ENCODE measurements at places on chromosomes 5 and 9. TPM values are rescaled to one million over a fixed set of nuclear protein-coding genes. Genes with fewer than 3 reads are reported as not detected.
A peak's percentile ranks its signal among the peaks of the same experiment; 100 is the strongest.

SPATA6L gene
- 0.44 TPM for total RNA-seq

KIF12 gene
- not detected for total RNA-seq

GRCh38 chr5:560792-561166 is 36.5 kb upstream of the SLC9A3 start:
- no peak for DNase-seq

- peak; percentile 44 for DNase-seq
Observed at GRCh38 chr5:95284572-95285408, at the start of gene MCTP1. Gene MCTP1, minus strand, starts transcription at chr5:95285094.

DNA sequence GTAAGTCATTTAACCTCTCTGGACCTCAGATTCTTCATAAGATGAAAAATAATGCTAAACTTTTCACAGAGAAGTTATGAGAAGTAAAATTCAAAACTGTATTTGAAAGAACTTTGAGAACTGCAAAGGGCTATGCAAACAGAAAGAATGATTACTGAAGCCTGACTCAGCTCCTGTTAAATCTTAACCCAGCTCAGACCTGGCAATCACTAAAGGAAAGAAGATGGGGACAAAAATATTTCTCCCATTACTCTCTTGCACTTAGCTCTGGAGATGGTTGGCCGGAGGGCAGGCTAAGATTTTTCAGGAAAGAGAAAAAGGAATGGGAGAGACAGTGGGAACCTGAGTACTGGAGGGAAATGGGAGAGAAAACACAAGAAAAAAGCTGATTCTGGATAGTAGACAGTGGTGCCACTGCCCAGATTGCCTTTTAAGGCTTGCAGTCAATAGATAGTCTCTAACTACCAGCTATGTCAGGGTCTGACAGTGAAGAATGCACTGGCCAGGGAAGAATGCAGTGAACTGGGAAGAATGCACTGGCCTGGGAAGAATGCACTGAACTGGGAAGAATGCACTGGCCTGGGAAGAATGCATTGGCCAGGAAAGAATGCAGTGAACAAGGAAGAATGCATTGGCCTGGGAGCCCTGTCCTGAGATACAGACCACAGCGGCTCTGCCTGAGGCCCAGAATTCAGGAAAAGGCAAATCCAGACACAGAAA is 25.2 kb upstream of the CEMIP2 start:
- DNase-seq = no peak

DNA sequence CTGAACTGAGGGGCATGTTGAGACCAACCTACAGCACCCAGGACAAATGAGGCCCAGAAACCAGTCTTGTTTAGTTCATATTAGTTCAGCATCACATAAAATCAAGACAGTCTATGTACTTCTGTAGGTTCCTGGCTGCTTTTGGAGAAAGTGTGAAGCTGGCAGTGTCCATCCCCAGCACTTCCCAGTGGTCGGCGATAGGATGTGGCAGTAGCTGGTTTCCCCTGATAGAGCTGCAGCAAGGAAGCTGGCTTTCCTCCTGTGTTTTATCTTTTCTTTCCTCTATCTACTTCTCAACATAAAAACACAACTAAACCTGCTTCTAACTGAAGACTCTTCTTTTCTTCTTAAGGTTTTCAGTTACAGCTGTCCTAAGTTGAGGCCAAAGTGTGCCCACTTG is 43.0 kb upstream of the SLC46A2 start:
- DNase-seq = no peak

GRCh38 chr5:140169410-140169809 is 5.6 kb upstream of the CYSTM1 start:
- DNase-seq = no peak

- peak; percentile 34 for DNase-seq
Observed at GRCh38 chr9:110047955-110048402, 160.0 kb downstream of the C9orf152 start.

DNA sequence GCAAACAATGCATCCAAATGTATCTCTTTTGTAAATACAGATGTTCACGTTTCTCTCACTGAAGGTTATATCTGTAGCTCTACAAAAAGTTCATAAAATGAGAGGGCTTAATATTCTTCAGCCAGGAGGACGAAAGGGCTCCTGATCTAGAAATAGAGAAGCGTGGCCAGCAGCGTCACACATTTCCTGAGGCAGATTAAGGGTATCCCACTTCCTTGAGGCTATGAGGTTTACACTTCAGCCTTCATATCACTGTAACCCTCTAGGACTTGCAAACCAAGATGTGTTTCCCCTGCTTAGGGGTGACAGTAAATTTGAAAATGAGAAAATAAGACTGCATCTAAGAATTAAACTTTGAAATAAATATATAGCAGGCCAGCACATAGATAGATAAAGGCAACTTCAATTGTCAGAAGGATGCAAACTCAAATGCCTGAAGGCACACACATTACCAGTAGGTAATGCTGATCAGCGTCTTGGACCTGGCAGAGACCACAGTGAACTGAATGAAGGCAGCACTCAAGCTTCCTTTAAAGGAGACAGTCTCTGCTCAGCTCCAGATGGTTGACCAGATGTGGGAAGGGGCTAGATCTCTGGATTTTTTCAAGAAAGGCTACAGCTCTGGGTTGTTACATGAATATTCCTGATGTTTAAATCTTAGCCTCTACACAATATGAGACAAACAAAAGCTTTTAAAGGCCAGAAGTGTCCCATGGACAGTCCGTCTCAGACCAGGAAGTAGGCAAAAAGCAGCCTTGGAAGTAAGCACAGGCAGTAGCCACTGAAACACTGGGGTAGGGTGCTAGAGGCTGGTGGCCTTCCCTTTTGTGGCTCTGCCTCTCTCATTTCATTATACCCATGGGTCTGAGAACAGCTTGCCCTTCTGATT is 197.7 kb downstream of the MCTP1 start:
- no peak for DNase-seq

- peak; percentile 41 for DNase-seq
Observed at GRCh38 chr5:138610918-138611677, 35.9 kb upstream of the HSPA9 start.

DNA sequence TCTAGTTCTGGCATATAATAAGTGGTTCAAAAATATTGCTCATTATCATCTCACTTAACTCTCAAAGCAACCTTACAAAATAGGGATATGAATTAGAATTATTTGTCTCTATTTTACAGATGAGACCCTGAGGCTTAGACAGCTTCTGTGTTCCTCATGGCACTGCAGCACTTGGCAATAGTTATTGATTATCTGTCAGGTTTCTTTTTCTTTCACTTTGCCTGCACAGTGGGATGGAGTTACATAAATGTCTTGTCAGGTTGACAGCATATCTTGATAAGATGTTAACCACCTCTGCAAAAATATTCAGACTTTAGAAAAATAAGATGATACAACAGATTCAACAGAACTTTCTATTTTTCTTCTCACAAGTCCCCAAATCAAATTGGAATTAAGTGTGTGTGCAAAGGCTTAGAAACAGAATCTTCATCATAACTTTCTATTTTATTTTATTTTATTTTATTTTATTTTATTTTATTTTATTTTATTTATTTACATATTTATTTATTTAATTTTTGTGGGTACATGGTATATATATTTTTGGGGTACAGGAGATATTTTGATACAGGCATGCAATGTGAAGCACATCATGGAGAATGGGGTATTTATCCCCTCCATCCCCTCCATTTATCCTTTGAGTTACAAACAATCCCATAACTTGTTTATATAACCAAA is 17.7 kb downstream of the NSG2 start:
- no peak for DNase-seq

GRCh38 chr9:29826421-29826820 is 2253.1 kb upstream of the C9orf72 start:
- DNase-seq = no peak
